ENCODE measurements at places on chromosomes 7 and 10. TPM values are rescaled to one million over a fixed set of nuclear protein-coding genes. Genes with fewer than 3 reads are reported as not detected.

- peak; percentile 58 for DNase-seq
These were observed at the start of gene HABP2 for GRCh38 chr10:113552701-113553100. HABP2 (plus strand) TSS chr10:113553053; CDS start chr10:113553122, 69 bp downstream.

GRCh38 chr7:127387974-127388373, 4.5 kb downstream of the ZNF800 start:
- no peak for DNase-seq

DNA sequence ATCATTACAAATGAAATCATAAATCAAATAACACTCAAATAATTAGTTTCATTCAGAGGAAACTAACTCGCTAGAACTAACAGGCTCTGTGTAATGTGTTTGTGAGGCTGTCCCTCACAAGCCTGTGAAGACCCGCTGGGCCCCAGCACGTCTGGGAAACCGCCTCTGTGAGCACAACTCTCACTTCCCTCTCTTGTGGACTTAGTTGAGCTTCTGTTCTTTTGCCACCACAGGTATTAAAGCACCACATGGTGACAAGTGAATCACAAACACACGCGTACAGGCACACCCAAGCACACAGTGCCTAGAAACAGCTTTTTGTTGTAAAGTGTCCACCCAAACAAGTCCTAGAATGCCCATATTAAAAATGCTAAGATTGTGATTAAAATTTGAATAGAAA, 51.0 kb downstream of the ZNF777 start:
- DNase-seq, result no peak

GRCh38 chr10:127276794-127277462, 80.5 kb upstream of the INSYN2A start:
- DNase-seq, result no peak

DNA sequence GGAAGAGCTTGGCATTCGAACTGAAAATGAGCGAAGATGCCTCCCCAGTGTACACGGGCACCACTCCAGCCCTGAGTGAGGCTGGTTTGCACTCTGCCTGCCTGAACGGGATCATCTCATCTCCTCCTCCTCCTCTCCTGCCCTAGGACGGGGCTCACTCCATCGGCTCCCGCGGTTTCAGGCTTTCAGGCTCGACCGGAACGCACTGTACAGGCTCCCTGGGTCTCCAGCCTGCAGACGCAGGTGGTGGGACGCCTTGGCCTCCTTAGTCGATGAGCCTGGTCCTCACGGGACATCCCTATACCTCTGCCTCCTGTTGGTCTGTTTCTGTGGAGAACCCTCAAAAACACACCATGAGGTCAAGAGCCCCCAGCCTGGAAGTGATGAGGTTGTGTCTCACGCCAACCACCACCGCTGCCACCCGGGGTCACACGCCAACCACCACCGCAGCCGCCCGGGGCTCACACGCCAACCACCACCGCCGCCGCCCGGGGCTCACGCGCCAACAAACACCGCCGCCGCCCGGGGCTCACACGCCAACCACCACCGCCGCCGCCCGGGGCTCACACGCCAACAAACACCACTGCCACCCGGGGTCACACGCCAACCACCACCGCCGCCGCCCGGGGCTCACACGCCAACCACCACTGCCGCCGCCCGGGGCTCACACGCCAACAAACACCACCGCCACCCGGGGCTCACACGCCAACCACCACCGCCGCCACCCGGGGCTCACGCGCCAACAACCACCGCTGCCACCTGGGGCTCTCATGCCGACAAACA, 56.3 kb downstream of the FOXL3 start:
- DNase-seq, result no peak

Gene PNLIPRP1
- total RNA-seq, result not detected

DNA sequence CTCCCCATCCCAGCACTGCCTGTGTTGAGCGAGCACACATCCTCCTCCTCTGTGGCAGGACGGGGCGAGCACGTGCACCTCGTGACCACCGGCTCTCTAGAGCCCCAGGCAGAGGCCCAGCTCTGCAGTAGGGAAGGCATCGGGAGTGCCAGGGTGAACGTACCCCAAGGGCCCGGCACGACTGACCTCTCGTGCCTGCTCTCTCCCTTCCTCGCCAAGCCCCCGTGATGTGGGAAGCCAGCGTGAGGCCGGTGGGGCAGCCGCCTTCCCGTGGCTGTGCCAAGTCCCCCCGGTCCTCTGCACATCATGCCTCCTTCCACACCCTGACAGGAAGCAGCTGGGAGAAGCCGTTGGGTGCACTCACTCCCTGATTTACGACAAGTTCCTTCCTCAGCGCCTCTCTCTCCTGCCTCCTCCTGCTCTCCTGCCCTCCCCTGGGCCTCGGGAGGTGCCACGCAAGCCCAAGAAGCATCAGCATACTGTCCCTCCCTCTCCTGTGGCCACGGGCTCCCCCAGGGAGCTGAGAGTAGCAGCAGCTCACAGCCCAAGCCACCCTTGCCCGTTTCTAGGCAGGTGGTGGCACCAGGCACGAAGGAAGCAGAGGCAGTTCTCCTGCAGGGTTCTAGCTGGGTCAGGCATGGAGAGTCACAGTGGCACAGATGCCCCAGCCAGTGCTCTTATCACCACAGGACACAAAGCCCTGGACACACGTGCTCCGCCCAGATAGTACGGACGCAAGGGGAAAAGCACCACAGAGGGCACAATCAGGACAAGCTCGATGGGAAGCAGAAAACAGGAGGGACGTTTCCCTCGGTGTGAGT, 47.0 kb downstream of the AMZ1 start:
- DNase-seq, result no peak

Gene NME8
- not detected for total RNA-seq

Gene VPS26A
- total RNA-seq, result 80.3 TPM

- DNase-seq, result no peak
These were observed 421.3 kb downstream of the EXOC4 start for GRCh38 chr7:133674079-133674763.

Gene HOXA5
- 8.3 TPM for total RNA-seq

GRCh38 chr7:74025146-74025545, 2.8 kb upstream of the ELN start:
- peak; percentile 20 for DNase-seq

DNA sequence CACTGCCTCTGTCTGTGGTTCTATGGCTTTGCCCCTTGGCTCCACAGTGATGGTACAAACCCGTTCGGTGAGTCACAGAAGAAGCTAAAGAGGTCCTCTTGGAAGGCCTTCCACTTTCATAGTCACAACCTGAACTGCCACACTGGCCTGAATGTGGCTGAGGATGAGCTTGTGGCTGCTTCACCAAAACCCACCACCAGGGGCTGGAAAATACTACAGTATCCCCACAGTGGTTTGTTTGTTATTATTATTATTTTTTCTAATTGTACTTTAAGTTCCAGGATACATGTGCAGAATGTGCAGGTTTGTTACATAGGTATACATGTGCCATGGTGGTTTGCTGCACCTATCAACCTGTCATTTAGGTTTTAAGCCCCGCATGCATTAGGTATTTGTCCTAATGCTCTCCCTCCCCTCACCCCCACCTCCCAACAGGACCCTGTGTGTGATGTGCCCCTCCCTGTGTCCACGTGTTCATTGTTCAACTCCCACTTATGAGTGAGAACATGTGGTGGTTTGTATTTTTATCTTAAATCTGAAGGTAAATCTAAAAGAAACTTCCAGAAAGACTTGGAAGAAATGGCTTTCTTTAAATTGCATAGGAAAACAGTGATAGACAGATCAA, 160.8 kb upstream of the NPSR1 start:
- DNase-seq, result peak; percentile 32

DNA sequence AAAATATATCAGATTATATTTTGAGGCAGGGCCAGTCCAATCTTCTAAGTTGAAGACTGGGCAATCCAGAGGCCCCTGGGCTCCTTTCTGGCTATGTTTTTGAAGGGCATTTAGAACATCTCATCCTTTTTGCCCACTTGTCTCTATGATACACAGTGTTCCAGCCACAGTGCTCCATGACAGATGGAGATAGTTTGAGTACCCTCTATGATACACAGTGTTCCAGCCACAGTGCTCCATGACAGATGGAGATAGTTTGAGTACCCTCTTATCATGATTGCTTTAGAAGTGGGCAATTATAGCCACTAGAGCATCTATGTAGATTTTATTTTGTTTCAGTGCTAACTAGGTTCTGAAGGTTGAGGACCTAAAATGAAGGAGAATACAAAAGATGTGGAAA, 33.1 kb upstream of the A1CF start:
- DNase-seq, result no peak

Gene RHOBTB1
- 10.2 TPM for total RNA-seq

DNA sequence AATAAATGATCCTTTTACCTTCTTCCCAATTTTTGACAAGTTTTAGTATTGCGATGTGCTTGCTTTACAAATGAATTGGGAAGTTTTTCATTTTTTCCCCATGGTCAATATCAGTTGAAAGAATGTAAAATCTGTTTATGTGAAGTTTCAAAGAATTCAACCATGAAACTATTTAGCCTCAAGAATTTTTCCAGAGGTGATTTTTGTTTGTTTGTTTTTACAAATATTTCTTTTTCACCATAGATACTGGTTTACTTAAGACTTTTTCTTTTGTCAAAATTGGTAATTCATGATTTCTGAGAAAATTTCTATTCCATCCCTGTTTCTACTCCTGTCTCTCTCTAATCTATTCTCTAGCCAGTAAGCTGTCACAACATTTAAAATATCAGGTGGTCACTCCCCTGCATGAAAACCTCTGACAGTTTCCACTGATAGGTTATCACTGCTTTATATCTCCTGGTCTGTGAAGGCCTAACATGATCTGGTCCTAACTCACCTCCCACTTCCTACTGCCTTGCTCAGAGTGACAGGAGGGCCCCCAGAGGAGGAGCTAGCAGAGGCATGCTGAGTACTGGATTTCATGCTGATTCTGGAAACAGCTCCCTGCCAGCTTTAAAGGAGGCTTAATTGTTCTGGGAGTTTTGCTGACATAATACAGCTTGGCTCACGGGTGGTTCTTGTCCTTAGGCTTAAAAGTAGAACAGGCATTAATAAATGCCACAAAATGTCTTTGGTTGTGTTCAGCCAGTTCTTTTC, 7.6 kb upstream of the ARMS2 start:
- DNase-seq, result no peak

DNA sequence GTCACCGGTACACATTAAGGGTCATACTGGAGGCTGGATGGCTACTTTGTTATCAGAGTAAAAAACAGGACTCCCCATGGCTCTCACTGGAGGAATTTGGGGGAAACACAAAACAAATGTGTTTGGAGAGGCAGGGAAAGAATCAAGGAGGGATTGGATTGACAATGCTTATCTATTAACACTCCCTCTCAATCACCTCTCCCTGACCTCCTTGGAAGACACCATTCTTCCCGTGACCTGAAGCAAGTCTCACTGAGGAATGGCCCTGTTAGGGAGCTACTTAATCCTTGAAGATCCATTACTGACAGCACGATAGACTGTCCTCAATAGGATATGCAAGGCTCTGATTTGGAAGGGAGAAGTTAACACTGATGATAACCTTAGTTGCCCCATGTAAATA, 242.1 kb upstream of the PTN start:
- DNase-seq, result no peak

- DNase-seq, result no peak
These were observed 101.4 kb downstream of the HIPK2 start for GRCh38 chr7:139676390-139676789.

DNA sequence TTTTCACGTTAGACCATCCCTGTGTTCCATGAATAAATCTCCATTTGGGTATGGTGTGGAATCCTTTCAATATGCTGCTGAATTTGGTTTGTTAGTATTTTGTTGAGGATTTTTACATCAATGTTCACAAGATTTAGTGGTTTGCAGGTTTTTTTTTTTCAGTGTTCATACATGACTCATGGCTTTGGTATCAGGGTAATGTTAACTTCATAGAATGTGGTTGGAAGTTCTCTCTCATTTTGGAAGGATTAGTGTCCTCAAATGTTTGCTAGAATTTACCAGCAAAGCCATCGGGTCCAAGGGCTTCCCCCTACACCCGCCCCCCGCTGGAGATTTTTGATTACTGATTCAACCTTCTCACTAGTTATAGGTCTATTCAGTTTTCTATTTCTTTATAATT, 398.0 kb downstream of the NXPH1 start:
- DNase-seq, result no peak

GRCh38 chr7:86925221-86925620, 134.2 kb downstream of the ELAPOR2 start:
- DNase-seq, result no peak

Gene TRA2A
- 143 TPM for total RNA-seq

- DNase-seq, result no peak
These were observed 82.5 kb upstream of the CAPZA2 start for GRCh38 chr7:116779931-116780330.

Gene PIK3AP1
- total RNA-seq, result 114 TPM

DNA sequence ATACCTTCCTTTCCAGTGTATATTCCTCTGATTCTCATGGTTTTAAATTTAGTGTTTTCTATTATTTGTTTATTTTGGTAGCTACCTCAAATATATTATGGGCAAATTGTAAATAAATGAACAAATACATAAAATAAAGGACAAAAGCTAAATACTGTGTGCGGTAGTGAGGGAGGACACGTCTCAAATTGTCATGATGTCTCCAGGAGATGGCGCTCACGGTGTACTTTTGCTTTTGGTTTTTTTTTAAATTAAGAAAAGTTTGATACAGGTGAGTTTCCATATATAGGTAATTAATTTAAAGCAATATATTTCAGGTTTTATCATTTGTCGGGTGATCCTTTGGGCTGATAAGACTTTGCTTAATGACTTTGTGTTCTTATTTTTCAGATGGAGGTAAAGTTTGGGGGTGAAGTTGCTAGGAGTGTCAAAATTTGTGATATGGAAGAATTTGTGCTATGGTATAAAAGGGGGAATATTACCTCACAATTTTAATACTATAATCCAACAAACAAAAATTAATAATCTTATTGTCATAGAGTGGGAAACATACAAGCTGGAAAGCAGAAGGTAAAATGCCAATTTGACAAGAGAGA, 68.4 kb upstream of the TMEM229A start:
- peak; percentile 43 for DNase-seq

DNA sequence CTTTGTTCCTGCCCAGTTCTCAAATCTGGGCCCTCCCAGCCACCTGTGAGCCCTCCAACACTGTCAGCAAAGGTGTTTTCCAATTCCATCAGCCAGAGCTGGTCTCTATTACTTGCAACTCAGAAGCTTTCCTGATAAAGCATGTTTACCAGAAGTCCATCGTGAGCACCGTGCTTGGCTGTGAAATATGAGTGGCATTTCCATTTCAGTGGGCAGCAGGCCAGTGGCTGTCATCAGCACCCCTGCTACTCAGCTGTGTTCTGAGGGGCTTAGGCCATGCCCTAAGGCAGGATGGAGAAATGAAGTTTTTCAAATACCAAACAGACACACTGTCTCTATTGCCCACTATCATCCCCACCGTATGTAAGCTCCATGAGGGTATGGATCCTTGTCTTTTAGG, 12.7 kb upstream of the BNIP3 start:
- DNase-seq, result no peak

DNA sequence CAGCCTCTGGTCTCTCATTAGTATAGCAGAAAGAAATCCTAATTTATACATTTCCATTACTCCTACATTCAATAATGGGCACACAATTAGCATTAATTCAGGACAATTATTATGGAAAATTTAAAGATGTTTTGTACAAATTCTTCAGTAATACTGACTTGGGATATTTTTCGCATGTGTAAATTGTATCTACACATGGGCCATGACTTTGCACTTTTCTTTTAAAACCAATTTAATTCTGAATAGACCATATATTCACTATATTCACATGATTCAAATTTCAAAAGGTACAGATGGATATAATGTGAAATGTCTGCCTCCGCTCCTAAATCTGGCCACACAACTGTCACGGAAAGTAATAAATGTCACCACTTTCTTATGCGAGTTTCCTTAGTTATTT, 123.0 kb downstream of the TCERG1L start:
- no peak for DNase-seq

Data from Calu3 (cell line).